ENCODE measurements at places on chromosomes 7 and 10.

GRCh38 chr7:105841866-105842265, 34.5 kb downstream of the ATXN7L1 start:
- no peak for DNase-seq

- no peak for DNase-seq
Measured at GRCh38 chr7:69654381-69654780, 56.1 kb downstream of the AUTS2 start.

DNA sequence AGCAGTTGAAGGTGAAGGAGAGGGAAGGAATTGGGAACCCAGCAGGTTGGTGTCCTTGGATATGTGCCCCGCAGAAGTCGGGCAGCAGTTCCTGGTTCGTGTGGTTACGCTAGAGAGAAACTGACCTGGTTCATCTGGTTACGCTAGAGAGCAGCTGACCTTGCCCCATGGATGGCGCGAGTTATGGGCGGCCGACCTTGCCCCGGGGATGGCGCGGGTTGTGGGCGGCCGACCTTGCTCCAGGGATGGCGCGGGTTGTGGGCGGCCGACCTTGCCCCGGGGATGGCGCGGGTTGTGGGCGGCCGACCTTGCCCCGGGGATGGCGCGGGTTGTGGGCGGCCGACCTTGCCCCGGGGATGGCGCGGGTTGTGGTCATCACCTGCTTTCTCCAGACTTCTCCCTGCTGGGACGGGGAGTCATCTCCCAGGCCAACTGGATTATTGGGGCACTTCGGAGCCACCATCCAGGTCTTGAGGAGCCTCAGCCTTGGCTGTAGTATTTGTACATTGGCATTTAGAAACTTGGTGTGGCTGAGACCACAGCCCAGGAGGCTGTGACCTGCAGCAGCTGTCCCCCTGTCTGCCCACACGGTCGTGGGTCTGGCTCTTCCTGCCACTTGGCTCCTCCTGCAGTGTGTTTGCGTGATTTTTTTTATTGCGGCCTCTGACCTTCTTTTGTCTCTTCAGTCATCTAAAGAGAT, 6.1 kb downstream of the GET4 start:
- DNase-seq, result no peak

GRCh38 chr7:154577141-154577873, 425.6 kb downstream of the PAXIP1 start:
- DNase-seq, result no peak

DNA sequence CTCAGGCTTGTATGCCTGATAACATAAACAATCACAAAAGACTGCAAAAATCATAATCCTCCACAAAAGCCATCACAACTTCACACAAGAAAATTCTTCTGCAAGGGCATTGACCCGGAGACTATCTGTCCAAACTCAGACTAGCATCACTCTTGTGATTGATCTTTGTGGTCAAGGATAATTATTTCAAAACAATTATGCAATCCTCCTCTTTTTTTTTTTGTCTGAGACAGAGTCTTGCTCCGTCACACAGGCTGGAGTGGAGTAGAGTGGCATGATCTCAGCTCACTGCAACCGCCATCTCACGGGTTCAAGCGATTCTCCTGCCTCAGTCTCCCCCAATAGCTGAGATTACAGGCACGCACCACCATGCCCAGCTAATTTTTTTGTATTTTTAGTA, 22.2 kb downstream of the CDNF start:
- no peak for DNase-seq

- DNase-seq, result no peak
Measured at GRCh38 chr7:27137640-27138315, 5.7 kb downstream of the HOXA5 start.

- DNase-seq, result no peak
Measured at GRCh38 chr7:37703361-37703760, 19.8 kb downstream of the GPR141 start.

- DNase-seq, result no peak
Measured at GRCh38 chr7:20358106-20358505, 27.4 kb downstream of the ITGB8 start.

- peak; percentile 59 for DNase-seq
Measured at GRCh38 chr7:5595545-5596045, 172.0 kb upstream of the TNRC18 start.

- no peak for DNase-seq
Measured at GRCh38 chr7:95397381-95397780, 1.2 kb upstream of the PON3 start.

DNA sequence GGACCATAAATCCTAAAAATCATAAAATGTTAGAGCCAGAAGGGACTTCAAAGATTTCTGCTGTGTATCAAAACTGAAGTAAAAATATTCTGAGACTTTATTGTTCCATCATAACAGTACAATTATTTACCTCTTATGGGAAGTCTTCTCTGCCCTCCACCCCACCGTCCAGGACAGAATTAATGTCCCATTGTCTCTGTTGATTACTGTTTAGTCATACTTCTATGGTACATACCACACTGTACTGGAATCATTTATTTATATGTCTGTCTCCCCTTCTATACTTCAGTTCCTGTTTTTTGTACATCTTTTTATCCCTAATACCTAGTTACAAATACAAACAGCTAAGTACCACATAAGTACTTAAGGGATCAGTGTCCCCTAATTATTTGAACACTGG, 91.4 kb upstream of the CAPZA2 start:
- DNase-seq, result no peak

GRCh38 chr7:158603773-158604755, 16.4 kb upstream of the PTPRN2 start:
- no peak for DNase-seq

GRCh38 chr10:128642502-128642901, 516.3 kb upstream of the MKI67 start:
- DNase-seq, result no peak

- no peak for DNase-seq
Measured at GRCh38 chr7:102828286-102828685, 79.5 kb downstream of the FAM185A start.

DNA sequence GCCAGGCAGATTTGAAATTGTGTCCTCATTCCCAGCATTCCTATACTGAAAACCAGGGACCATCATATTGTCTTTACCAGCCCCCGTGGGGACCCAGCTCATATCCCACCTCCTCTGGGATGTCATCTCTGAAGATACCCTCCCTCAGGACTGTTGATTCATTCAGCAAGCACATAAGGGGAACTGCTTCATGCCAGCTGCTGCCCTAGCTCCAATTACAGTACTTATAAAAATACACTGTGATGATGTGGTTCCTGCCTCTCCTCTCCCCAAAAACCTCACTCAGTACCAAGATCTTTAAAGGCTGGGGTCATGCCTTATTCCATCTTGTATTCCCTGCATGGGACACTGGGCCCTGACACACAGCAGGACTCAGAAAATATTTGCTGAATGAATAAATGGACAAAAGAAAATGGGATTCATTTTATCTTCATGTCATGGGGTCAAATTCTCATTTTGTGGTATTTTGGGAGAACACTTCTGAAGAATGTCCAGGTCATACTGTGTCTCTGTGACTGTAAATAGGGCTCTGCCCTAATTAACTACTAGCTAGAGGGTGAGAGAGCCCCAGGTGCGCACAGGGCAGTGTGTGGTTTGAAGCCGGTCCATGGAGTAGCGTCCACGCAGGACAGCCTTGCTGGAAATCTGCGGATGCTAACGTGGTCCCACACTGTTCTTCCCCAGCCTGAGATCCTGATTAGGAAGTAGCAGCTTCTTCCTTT, 29.0 kb upstream of the DAGLB start:
- no peak for DNase-seq

- no peak for DNase-seq
Measured at GRCh38 chr10:14004536-14004935, 326.2 kb downstream of the FRMD4A start.

- no peak for DNase-seq
Measured at GRCh38 chr10:3926675-3927525, 141.9 kb upstream of the KLF6 start.

DNA sequence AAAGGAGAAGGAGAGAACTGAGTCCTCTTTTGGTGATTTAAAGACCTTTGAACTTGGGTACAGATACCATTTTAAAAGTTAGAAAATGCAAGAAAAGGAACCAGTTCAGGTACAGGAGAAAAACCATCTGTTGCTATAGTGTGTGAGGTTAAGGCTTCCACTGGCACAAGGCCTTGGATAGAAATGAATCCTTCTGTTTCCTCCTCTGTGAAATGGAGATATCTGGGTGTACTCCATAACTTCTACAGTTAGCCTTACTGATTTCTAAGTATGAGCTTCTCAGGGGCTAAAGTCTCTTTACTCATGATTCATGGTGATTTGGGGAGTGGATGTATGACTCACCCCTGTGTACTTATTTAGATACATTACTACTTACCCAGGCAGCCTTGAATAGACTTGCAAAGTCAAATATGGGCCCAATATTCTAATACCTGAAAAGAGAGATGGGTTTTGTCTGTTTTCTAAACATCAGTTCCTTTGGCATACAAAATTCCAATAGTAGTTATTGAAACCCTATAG, 117.2 kb upstream of the ADO start:
- no peak for DNase-seq

DNA sequence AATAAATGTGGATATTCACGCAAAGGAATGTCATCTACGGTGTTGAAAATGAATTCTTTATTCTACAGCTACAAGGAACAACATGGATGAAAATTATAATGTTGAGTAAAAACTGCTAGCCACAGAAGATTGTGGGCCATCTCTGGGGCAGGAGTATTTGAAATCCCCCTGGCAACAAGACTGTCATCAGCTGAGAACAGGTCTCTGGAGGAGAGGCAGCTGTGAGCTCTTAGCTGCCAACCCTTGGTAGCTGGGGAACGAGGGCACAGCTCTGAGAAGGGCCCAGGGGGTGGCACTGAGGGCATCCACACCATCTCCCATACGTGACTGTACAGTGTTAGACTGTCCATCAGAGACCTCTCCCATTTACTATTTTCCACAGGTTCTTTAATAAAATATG, 340.1 kb upstream of the MGMT start:
- no peak for DNase-seq

DNA sequence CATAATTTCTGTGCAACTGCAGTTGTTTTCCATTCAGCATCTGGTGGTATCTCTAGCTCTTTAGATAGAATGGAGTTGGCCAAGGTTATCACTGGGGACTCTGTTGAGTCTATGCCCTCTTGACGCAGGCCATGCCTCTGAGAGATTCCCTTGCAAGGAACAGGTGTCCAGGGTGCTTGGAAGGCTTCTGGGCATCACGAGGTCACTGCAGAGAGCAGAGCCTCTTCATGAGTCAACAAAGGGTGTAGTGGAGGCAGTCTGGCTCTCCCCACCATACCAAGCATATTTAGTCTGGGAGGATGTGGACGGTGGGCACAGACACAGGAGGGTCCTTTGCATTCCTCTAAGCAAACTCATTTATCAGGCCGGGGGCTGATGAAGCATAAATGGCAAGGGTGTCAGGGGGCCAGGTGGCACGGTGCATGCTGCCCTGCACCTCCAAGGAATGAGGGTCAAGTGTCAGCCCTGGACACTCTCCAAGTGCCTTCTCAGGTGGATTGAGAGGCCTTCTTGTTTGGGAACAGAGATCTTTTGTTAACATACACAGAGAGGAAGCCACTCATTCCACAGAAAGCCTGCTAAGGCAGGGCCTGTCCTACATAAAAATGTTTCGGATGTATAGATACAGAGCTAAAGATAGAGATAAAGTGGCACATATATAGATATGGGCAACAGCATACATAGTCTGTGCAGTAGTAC, 328.6 kb downstream of the INHBA start:
- DNase-seq, result no peak

- DNase-seq, result no peak
Measured at GRCh38 chr10:98831391-98831790, 384.7 kb upstream of the HPS1 start.

- DNase-seq, result no peak
Measured at GRCh38 chr10:62618576-62619412, 185.7 kb upstream of the ADO start.

GRCh38 chr7:5629941-5630340, 151.5 kb downstream of the RNF216 start:
- DNase-seq, result peak; percentile 61

DNA sequence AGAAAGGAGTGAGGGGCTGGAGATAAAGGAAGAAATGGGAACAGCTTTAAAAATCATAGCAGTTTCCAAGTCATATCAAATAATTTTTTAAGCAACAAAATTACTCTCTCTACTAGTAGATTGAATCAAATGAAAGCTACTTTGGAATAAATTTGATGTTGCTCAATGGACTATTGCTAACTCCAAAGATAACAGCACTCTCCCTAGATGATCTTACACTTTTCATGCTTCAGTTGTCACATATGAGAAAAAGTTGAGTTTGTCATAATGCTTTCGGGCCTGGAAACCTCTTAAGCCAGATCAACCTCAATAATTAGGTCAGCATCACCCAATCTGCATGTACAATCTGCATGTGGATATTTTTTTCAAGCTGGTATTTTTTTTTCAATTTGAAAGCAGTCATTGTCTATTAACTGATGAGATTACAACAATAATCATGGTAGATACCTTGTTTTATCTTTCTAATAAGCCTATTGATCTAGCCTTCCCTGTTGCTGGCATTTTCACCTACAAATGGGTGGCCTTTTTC, 31.3 kb downstream of the LIPJ start:
- no peak for DNase-seq

DNA sequence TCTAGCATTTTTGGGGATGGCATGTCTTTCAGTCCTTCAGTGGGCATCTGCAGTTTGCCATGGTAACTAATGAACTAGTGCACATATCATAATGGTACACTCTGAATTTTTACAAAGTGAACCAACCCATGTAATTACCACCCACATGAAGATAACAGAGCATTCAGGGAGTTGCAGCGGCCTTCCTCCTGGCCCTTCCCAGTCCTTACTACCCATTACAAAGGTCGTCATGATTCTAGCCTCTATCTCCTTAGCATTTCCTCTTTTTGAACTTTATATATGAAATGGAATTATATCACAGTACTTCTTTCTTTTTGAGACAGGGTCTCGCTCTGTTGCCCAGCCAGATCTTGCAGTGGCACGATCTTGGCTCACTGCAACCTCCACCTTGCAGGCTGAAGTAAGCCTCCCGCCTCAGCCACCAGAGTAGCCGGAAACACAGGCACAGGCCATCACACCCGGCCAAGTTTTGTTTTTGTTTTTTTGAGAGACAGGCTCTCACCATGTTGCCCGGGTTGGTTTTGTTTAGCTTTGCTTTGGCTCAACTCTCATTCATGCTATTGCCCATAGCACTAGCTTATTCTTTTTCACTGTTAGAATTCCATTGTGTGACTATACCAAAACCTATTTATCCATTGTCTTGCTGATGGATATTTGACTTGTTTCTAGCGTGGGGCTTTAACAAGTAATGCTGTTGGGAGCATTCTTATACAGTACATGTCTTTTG, 79.2 kb downstream of the APBB1IP start:
- no peak for DNase-seq

DNA sequence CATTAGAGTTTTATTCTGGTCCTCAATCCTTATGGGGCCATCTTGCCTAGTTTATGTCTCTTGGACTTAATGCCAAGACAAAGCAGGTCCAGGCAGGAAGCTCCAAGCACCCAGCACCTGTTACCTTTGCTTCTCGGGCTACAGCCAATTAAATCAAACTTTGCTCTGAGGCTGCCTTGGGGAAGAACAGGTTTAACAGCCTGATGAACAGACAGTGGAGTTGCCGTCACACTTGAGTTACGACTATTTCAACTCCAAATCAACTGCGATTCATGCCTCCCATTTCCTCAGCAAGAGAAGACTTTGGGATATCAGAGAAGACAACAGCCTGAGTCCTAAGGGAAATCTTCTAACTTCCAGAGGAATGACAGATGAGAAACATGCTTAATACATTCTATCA, 62.2 kb downstream of the XPNPEP1 start:
- DNase-seq, result no peak

Measured in ACHN (cell line).